ENCODE measurements at places on chromosomes 7 and 10.

- no peak for DNase-seq
Measured at GRCh38 chr7:150955519-150956394, 22.4 kb downstream of the KCNH2 start.

DNA sequence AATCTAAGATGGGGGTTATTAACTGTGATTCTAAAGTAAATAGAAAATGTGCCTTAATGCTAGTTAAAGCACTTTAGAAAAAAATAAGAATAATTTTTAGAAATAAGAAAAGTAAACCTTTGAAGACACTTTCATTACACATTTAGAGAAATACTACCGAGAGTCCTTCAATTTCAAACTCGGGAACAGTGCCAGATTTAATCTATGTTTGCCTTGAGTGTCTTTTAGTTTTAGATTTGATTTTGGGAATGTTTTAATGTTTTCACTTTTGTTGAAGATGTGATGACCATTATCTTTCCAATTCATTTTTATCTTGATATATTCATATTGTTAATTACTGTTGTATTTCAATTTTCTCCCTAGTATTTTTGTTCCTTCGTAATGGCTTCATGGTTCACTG lies 592.7 kb upstream of the MGMT start:
- no peak for DNase-seq

DNA sequence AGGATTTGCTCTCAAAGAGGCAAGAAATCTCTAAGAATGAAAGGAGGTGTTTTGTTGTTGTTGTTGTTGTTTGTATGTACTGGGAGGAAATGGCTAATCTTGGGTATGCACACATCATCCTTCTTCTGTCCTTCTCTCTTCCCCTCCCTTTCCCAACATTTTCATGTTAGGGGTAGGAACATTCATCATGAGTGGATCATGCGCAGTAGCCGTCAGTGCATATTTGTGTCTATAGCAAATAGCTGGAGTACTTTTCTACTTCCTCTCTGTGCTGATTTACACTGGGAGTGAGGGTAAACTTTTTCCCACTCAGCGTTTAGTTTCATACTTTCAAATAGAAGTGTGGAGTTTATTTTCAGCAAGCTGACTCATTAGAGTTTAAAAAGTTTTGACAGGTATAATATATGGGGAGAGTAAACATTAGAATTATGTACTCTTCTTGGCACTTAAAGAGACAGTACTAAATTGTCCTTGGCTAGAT lies 80.5 kb upstream of the PRKG1 start:
- no peak for DNase-seq

GRCh38 chr10:124636271-124636995 lies 107.7 kb downstream of the FAM53B start:
- peak; percentile 31 for DNase-seq

DNA sequence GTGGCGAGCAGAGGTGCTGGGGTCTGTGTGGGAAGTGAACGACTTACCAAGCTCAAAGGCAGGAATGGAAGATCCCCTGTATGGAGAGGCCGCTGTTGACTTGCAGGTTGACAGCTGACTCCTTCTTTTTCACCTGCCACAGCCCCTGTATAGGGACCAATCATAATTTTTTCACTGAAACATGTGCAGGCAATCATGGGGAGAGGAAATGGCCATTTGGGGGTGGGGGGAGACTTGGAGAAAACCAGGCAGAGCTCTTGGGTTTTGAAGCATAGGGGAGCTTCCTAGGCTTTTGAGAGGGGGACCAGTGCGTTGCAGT lies 101.4 kb downstream of the WDR37 start:
- no peak for DNase-seq

GRCh38 chr7:142711746-142712616 lies 37.3 kb upstream of the PRSS1 start:
- no peak for DNase-seq

Data from T-helper 9 cell (primary cell).